Activated gamma-delta T cell treated with anti-CD3 and anti-CD28 coated beads, Interleukin-2, amount 50 U/mL, for 16 hours (primary cell): ENCODE measurements at places on chromosomes 5 and 9.

DNA sequence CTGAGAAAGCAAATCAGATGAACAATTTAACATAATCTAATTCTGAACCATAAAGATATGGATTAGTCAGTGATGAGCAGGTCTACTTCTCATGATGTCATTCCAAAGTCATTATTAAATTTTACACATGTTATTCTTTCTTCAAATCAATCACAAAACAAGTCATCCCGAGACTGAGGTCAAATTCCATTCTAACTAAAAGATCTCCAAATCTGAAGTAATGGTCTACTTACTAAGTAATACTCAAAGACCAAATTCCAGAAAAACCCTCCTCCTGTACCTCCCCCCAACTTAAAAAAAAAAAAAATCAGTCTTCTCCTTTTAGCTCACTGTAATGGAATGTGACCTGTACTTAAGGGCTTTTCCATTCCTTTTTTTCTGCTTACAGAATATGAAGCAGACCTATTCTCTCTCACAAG is 4.7 kb downstream of the PFDN1 start:
- no peak for DNase-seq

DNA sequence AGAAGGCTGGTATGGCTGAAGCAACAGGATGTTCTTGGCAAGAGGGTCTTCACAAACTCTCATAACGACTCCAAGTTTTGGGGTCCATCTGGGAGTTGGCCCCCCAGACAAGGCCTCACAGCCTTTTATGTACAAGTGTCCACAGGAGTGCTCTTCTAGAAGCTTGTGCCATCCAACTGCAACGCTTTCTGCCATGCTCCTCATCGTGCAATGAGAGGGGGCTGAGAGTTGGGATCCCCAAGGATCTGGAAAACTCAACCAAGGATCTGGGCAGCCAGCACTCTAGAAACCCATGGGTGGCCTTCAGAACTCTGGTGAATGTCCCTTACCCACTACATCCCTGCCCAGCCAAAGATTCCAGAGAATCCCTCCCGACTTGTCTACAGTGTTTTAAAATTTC is 8.5 kb upstream of the AMBP start:
- no peak for DNase-seq

- no peak for DNase-seq
Observed at GRCh38 chr9:127923771-127924170, 6.8 kb downstream of the PIP5KL1 start.

- no peak for DNase-seq
Observed at GRCh38 chr5:11909471-11909870, 5.2 kb upstream of the CTNND2 start.

DNA sequence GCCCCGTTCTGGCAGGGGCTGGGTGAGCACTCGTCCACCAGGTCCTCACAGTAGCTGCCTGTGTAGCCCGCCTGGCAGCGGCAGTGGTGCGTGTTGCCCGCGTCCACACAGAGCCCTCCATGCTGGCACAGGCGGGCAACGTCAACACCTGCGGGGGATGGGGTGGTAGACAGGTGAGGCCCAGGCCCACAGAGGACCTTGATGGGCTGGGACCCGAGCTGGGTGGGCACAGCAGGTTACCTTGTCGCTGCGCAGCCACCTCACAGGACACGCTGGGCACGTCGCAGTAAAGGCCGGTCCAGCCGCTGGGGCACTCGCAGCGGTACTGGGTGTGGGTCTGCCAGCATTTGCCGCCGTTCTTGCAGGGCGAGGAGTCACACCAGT is 25.1 kb upstream of the SEC16A start:
- DNase-seq, result no peak

DNA sequence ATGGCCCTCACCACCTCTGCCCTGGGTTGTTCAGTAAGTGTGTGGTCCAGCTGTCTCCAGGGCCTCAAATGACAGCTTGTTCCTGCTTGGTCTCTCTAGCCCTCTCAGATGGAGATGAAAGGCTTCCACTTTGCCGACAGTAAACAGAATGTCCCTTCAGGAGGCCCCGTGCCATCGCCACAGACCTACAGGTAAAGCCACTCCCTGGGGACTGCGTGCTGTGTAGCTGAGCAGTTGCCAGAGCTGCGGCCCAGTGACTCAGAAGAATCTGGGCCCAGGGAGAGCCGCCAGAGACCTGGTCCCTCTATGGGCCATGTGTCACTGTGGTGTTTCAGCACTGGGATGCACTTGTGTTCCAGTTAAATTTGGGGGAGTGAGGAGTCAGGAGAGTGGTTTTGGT is 10.6 kb upstream of the POMT1 start:
- DNase-seq, result no peak

DNA sequence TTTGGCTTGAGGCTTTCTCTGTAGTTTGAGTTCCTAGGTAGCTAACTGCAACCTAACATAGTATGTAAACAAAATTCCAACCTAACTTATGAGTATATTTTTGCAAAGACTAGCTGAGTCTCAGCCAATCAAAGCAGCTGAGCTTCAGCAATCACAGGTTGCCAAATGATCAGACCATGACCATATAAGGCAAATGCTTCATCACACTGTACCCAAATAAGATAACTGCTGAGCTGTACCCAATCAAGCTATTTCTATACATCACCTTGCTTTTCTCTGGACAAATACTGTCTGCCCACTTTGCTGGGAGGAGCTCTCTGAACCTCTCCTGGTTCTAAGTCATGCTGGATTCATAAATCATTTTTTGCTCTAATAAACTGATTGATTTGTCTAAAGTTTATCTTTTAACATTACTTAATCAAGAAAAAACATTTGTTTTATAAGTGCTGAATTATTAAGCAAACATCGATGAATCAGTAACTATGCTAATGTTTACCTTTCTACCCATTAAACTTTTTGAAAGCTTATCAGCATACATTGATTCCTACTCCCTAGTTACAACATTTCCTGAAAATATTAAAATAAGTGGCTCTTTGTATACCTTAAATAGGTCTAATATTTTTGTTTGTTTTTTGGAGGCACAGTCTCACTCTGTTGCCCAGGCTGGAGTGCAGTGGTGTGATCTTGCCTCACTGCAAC is 129.7 kb upstream of the PCA3 start:
- no peak for DNase-seq

DNA sequence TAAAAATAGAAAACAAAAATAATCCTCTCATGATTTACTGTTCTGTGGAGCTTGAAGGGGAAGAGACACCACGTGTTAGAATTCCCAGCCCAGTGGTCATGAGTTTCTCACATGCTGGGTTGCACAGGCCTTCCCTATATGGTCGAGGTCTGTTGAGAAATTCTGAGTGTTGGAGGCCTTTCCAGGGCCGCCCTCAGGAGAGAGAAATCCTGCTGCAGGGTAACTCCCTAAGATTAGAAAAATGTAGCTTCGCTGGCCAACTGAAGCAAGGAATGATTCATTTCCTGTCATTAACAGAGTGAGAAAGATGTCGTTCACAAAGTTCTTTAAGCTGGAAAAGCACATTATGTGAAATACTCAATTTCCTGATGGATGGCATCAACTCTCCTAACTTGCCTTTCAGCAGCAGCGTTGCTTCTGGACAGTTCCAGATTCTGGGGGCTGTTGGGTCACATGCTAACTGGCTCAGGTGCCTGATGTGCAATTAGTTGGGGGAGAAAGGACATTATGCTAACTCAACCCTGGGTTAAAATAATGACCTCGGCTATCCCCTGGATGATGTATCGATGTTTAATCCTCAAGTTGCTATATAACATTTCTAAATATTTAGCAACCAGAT is 104.8 kb upstream of the CD180 start:
- DNase-seq, result no peak

- DNase-seq, result no peak
Observed at GRCh38 chr5:151601391-151601790, 10.3 kb upstream of the FAT2 start.

- DNase-seq, result no peak
Observed at GRCh38 chr5:31688515-31689092, 49.7 kb downstream of the PDZD2 start.

GRCh38 chr5:146562461-146562860 is 46.5 kb upstream of the GPR151 start:
- no peak for DNase-seq

DNA sequence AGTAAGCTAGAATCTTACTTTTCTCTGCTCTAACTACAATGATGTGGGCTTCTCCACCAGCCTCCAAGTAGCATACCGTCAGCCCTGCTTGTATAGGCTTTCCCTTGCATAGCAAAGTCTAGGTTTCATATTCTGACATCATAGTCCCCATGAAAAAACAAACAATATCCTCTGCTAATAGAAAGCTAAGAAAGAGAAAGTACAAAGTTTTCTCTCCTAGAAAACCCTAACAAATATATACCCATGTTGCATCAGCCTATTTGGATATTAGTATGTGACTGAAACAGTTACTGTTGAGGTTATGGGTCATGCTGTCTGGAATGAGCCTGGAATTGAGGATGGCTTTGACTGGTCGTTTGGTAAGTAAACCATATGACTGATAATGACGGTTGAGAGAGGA is 1696.0 kb downstream of the MAT2B start:
- no peak for DNase-seq

DNA sequence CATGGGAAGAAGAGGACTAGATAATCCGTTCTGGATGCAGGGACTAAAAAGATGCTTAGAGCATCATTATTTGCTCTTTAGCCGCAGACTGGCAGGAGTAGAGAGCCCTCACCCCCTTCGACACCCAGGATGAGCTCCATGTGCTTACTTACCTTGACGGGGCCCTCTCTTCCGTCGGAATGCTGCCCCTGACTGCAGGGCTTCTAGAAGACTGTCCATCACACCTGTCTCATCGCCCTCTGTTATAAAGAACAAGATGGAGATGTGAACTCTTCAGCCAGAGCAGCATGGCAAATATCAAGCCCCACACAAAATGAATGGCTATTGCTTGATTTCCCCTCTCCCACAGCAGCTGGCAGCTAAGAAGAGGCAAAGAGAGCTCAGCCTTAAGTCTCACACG is 35.1 kb downstream of the PCDHGC5 start:
- no peak for DNase-seq

DNA sequence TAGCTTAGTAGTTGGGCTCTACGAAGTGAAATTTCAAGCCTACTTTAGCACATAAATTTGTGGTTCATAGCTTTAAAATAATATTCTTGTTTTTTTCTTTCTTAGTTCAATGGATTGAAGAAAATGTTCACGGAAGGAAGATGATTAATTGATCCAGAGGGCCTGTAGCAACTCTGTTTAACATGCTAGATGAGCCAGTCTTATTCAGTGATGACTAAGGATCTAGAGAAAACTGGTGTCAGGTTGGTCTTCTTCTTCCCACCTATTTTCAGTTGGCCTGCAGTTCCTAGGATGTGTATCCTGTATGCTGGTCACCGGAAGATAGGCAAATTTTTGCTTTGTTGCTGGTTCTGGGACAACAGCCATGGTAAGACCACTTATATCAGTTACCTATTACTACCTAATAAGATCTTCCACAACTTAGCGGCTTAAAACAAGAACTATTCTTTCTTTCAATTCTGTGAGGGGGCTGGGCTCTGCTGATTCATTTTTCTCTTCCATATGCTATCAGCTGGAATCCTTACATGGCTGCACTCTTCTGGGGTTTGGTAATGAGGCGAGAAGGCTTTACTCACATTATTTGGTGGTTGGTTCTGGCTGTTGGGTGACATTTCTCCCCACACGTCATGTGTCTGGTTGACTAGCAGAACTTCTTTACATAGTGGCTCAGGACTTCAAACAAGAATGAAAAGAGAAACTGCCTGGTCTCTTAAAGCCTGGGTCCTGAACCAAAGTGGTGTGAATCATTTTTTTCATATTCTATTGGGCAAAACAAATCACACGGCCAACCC is 182.7 kb upstream of the ACTBL2 start:
- DNase-seq, result no peak

DNA sequence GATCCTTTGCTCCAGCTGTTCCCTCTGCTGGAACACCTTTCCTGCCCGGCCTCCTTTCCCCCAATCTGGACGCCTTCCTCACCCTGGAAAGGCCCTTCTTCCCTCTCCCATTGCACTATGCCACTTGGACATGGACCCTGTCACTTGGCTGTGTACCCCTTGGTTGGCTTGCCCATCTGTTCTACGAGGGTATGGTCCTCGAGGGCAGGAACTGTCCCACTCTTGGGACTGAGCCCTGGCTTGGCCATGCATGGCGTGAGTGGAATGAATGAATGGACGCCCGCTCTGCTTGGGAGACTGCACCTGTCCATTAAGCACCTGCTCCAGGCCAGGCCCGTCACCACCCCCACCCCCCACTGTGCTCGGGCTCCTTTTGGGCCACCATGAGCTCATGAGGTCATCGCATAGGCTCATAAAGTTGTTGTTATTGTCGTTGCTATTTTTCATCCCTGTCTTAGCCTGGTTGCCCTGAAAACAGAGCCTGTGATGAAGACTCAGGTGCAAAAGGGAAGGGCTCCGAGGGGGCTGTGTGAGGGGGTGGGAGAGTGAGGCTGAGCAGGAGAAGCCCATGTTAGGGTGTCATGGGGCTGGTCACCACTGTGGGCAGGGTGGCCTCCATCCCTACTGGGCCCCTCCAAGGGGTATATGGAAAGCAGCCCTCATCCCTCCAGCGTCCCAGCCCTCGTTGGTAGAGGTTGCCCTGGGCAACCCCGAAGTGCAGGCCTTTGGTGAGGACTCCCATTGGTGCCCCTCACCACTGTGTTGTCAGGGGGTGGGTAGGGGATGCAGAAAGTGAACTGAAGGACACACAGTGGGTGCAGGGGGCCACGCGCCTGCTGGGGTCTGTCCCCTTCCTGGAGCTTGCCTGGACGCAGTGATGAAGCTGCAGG is 57.2 kb upstream of the IER5L start:
- no peak for DNase-seq

DNA sequence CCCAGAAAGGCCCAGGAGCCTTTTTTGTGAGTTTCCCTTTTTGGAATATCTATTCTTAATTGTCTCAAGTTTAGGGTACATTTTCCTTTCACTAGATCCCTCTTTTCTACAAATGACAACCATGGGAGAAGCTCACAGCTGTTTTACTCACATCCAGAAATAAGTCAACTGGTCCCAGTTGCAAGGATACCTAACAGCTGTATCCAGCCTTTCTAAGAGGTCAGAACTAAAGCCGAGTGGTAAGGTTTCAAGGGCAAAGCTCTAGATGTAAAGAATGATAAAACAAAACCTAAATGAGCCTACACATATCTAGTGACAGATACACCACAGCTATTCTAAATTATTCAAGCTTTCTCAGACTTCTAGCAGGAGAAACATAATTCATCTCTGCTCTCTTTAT is 4.4 kb downstream of the FGF10 start:
- no peak for DNase-seq

DNA sequence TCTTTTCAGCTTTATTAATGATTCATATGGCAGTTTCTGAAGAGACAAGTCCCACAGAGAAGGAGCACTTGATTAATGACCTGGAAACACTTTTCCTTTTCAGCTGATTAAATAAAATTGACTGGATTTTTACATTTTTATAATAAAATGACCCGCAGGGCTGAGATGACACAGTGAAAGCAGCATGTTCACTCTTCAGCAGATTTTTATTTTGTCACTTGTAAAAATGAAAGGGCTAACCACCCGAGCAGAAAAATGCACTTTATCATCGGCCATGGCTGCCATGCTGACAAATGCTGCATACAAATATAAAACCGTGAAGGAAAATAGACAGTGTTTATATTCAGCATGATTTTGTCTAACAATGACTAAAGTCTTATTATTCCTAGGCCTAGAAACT is 321.6 kb upstream of the ITGA1 start:
- DNase-seq, result no peak
